Cortex of kidney (tissue), 1 donor: ENCODE measurements at places on chromosomes 5 and 9.

DNA sequence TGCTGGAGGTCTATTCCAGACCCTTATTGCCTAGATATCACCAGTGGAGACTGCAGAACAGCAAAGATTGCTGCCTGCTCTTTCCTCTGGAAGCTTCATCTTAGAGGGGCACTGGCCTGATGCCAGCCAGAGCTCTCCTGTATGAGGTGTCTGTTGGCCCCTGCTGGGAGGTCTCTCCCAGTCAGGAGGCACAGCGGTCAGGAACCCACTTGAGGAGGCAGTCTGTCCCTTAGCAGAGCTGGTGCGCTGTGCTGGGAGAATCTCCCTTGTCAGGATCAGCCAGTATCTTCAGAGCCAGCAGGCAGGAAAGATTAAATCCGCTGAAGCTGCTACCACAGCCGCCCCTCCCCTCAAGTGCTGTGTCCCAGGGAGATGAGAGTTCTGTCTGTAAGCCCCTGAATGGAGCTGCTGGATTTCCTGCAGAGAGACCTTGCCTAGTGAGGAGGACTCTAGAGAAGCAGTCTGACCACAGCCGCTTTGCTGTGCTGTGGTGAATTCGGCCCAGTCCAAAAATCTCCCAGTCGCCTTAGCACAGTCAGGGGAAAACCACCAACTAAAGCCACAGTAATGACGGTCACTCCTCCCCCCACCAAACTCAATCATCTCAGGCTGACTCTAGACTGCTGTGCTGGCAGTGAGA is 124.1 kb downstream of the JAKMIP2 start:
- no peak for DNase-seq

GRCh38 chr5:153794327-153794726 is 244.4 kb downstream of the FAM114A2 start:
- no peak for DNase-seq

GRCh38 chr5:61281686-61282085 is 50.4 kb upstream of the ZSWIM6 start:
- DNase-seq, result no peak

DNA sequence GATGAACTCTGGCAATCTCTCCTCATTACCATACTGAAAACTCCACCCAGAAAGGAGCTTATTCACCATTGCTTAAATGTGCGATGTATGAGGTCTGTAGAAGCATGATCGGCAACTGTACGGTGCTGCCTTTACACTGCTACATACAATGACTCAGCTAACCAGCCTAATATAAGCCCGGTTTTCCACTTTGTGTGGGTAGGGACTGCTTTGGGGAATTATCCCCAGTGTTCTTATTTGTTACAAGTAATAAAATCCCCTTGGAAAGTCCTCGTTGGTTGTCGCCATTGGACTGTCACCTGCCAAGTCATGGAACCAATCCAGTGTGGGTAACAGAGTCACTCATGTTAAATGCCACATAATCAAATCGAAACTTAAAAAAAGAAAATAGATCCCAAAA is 23.5 kb upstream of the TENT2 start:
- no peak for DNase-seq

GRCh38 chr5:111699324-111699723 is 57.7 kb downstream of the NREP start:
- DNase-seq, result no peak

GRCh38 chr9:133634081-133634691 is 2.0 kb upstream of the DBH start:
- DNase-seq, result no peak

DNA sequence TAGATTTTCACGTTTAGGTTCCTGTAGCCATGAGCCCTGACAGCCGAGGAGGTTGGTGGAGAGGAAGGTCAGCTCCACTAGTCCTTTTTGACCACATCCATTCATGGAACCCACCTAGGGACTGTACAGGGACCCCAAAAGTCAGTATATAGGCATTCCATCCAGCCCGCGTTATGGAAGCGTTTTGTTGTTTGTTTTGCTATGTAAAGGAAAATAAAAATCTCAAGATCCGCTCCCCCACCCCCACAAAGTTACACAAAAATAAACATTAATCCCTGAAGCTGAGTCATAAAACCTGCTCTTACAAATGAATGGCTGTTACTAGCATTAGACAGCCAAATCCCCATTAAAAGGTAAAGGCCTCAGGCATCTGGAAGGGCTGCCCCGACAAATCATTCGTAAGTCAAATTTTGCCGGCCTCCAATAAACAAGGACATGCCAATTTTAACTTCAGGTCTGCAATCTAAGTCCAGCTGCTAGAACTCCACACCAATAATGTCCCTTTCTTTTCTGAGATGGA is 292.9 kb downstream of the MED10 start:
- DNase-seq, result no peak

DNA sequence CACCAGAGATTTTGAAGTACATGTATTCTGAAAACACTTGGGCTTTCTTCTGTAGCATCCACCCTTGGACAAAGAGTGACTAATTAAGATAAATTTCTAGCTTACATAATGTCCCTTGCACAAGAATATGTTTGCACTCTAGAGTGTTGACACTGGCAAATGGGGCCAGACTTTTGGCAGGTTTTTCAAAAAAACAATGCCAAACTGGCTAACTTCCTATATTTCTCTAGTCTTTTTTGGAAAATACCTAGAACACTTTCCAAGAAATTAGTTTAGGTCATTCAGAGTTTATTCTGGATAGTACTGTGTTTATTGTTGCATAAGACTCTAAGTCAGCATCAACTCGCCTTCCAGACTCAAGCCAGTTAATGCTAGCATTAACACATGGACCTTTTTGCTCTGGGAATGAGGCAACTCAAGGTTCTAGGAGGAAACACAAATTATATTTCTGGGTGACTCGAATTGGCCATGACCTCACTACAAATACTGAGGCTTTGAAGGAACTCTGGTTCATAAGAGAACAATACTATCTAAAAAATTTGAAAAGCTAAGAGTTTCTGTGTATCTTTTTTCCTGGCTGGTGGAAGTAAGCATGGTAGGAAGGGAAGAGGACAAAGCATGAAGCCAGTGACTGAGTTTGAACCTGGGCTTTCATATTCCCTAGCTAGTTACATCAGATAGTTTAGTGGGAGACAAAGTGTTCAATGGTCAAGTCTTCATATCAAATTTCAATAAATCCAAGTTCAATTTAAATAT is 101.6 kb downstream of the NREP start:
- DNase-seq, result no peak

DNA sequence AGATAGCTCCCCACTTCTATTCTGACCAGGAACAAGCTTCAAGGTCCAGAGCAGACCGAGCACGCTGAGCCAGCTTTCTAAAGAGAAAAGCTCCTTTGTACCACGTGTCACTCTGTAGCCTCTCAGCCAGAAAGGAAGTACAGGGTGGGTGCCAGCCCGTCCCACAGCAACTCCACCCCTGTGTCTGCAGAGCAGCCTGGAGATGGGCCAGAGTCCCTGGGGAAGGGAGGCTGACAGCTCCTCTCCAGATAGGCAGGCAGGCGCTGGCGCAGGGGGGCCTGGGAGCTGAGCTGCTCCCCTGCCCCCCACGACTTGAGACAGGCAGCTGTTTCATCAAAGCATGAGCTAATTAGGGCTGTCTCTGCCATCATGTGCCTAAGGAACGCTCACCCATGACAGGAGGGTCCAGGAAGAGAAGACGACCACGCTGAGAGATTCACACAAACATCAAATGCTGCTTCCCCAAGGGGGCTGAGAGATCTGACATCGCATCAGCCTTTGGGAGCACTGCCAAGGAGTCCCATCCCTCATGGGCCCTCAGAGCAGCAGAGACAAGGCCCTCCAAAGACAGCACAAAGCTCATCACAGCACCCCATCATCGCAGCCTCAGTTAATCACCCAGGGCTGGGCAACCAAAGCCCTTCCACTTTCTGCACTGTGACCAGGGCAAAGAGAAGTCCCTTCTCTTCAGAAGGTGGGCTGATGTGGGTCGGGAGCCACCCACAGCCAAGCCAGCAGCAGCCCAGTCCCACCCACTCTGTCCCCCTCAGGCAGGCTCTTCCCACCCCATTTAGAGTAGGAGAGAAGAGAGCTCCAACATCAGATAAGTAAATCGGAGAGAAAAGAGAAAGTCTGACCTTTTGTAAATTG is 78.5 kb upstream of the LRRTM2 start:
- no peak for DNase-seq

GRCh38 chr9:69279084-69279731 is 45.8 kb upstream of the ENTREP1 start:
- no peak for DNase-seq

DNA sequence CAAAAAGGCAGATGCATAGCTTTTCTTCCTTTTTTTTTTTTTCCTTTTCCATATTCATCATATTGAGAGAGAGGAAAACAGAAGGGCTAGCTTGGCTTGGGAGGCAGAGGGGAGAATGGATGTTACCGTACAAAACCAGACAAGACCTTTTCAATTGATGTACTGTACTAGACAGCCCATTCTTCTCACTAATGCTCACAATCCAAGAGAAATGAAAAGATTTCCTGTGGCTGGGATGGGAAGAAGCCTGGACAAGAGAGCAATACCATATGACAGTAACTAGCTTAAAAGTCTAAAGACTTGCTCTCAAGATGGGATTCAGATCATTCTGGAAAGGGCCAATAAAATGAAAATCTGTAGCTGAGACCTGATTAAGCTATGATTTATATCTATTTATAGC is 3.4 kb downstream of the CEMIP2 start:
- DNase-seq, result no peak

DNA sequence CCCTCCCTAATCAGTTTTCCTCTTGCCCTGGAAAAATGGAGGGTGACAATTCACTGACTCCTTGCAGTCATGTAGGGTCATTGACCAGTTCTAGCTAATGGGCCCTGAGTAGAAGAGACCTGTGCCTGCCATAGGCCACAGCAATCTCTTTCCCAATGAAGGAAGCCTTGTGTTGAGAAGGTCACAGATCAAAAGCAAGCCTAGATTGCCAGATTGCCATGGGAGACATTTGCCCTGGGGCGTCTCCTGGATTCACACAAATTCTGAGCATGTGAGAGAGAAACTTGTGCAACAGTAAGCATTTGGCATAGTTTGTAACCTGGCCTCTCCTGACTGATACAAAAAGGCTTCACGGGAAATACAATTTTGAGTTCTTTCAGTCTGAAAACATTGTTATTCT is 148.0 kb downstream of the NUDT12 start:
- no peak for DNase-seq

DNA sequence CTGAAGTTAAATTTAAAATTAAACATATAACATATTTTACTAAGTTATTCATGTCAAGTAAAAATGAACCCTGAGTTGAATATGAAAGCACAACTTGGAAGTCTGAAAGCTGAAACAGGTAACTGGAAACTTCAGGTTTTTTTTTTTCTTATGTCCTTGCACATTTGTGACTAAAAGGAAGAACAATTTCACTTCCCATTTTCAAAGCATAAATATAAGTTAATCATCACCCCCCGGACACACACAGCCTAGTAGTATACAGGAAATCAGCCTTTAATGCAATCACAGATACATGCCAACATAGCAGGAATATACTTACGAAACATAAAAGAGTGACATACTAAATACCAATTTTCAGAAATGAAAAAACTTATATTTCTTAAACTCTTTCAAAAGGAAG is 225.9 kb downstream of the RFX3 start:
- DNase-seq, result no peak

- DNase-seq, result no peak
These were observed 72.0 kb downstream of the CCNH start for GRCh38 chr5:87340716-87341115.

DNA sequence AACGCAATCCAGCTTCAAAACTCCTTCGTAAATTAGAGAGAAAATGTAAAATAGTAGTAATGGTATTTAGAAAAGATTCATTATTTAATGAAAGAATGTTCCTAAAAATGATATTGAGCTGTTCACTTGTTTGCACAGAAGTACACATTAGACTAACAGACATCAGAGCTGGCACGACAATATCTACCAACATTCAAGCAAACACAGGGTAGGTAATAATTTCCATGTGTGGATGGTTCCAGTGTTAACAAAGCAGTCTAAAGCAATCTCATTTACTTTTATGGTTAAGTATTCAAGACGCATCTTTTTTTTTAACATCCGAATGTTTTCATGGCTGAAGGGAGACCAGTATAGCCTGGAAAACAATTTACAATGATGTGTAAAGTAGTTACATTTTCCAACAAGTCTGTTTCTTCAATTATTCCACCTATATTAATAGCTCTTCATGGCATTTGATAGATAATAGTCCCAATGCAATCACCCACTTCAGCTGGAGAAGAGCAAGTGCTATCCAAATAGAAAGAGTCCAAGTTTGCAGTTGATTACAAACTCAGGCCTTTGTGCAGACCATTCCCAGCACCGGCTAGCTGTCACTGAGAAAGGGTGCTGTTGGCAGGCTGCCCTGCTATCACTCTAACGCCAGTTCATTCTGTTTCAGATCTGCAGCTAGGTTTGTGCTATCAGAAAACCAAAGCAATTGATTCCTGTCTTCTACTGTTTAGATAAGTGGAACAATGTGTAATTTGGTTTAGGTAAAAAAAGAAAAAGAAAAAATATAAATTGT is 458.8 kb downstream of the DTWD2 start:
- DNase-seq, result no peak

- DNase-seq, result no peak
These were observed 216.2 kb downstream of the ENC1 start for GRCh38 chr5:74424162-74424868.

- no peak for DNase-seq
These were observed 128.8 kb downstream of the FBN2 start for GRCh38 chr5:128409166-128409800.

DNA sequence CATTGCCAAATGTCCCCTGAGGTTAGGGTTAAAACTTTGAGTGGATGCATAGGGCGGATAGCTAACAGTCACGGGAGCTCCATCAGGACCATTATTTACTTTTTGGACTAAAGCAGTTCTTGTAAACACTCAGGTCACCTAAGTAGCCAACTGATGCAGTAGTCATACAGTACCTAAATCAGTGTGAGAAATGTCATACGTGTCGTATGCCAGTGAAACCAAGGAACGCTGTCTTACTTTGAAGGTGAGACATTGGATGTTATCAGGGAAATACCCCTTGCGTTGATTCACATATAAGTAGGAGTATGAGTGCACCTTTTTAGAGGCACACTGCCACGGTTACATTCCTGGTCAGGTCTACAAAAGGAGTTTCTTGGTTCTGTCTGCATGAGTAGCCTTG is 101.9 kb downstream of the LNPEP start:
- DNase-seq, result no peak

GRCh38 chr5:157978061-157978460 is 119.1 kb upstream of the CLINT1 start:
- DNase-seq, result no peak

DNA sequence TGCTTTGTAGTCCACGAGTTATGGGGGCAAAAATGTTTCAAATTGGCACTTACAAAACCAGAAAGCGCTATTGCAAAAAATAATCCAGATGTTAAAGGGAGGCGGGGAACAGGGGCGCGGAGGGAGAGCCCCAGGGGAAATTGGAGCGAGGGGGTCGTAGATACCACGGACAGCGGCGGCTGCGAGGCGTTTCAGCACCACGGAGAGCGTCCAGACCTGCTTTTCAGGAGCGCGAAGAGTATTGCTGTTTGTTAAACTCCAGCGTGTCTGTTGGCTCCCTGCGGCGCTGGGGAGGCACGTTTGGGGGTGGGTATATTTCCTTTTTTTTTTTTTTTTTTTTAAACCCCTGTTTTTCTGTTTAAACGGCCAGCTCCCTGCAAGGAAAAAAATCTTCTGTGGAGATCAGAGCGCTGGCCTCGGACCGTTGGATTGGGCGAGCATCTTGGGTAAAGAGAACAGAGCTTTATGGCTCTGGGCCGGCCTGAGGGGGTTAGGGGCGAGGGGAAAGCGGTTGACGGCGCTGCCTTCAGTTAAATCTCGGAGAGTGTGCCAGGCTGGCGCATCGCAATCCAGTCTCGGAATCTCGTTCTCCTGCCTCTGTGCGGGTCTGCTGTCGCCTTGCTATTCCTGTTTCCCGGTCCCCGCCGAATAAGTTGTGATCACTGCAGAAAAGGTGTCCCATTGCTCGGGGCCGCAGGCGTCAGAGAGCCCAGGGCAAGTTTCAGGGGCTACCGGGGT is at the start of gene GLRA1:
Gene GLRA1, minus strand, starts transcription at position 288 of the 738 bp plus-strand sequence. CDS start 302 bp downstream, outside the sequence.
- no peak for DNase-seq
